Thyroid gland (tissue), 4 donors: ENCODE measurements at places on chromosomes 16 and 17. TPM values are rescaled to one million over a fixed set of nuclear protein-coding genes. Genes with fewer than 3 reads are reported as not detected.

The WDR59 gene
- 55.8 TPM for total RNA-seq

The NPIPA2 gene
- total RNA-seq = not detected

The KRT12 gene
- total RNA-seq = not detected

The EFCAB5 gene
- 0.98 TPM for total RNA-seq

The OTOP2 gene
- not detected for total RNA-seq

The CNEP1R1 gene
- 7.0 TPM for total RNA-seq
